NCI-H446 (cell line): ENCODE measurements at places on chromosomes 6 and 20.
A peak's percentile ranks its signal among the peaks of the same experiment; 100 is the strongest.

GRCh38 chr6:143283887-143284645 lies 166.4 kb downstream of the ADAT2 start:
- DNase-seq: no peak

GRCh38 chr6:51463321-51463720 lies 624.1 kb downstream of the PKHD1 start:
- no peak for DNase-seq

- DNase-seq: no peak
These were observed 276.4 kb downstream of the TAF4 start for GRCh38 chr20:61789329-61789728.

GRCh38 chr6:3188262-3188661 lies 30.9 kb upstream of the TUBB2A start:
- DNase-seq: no peak

GRCh38 chr6:154367839-154368695 lies 11.5 kb upstream of the IPCEF1 start:
- DNase-seq: no peak

- DNase-seq: no peak
These were observed 22.2 kb upstream of the CCN5 start for GRCh38 chr20:44692932-44693480.

GRCh38 chr20:33927724-33928123 lies 66.0 kb upstream of the RALY start:
- DNase-seq: no peak

DNA sequence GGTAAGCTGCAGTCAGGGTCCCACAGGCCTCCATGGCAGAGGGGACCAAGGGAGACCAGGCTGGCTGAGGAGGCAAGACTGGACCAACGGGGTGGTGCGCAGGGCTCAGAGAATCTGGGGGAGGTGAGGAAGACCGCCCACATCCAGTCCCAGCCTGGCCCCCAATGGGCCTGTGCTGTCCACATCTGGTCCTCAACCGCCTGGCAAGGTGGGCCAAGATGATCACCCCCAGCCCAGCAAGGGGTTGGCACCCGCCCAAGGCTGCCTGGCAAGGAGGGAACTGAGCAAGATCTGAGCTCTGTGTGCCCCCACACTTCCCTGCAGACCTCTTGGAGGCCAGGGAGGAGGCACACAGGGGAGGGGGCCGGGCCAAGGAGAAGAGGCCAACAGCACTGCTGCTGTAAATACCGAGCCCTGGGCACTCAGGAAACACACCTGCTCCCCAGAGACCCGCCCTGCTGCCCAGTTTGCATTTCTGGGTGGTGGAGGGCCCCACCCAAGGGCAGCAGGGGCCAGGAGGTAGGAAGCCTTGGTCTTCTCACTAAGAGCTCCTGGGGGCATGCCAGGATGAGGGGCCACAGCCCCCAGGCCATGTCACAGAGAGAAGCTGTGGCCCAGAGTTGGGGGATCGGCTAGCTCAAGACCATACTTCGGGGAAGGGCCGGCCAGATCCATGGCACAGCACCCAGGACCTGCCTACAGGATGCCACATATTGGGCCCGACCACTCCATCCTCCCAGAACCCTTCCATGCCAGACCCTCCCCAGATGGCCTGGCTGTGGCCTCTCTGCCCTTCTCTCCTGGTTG lies 109.6 kb downstream of the ASXL1 start:
- no peak for DNase-seq

GRCh38 chr20:45998761-45999160 lies 9.9 kb upstream of the MMP9 start:
- DNase-seq: no peak

- no peak for DNase-seq
These were observed 17.8 kb downstream of the SCUBE3 start for GRCh38 chr6:35231563-35231962.

- DNase-seq: no peak
These were observed 1190.5 kb upstream of the EYS start for GRCh38 chr6:66897576-66897975.

DNA sequence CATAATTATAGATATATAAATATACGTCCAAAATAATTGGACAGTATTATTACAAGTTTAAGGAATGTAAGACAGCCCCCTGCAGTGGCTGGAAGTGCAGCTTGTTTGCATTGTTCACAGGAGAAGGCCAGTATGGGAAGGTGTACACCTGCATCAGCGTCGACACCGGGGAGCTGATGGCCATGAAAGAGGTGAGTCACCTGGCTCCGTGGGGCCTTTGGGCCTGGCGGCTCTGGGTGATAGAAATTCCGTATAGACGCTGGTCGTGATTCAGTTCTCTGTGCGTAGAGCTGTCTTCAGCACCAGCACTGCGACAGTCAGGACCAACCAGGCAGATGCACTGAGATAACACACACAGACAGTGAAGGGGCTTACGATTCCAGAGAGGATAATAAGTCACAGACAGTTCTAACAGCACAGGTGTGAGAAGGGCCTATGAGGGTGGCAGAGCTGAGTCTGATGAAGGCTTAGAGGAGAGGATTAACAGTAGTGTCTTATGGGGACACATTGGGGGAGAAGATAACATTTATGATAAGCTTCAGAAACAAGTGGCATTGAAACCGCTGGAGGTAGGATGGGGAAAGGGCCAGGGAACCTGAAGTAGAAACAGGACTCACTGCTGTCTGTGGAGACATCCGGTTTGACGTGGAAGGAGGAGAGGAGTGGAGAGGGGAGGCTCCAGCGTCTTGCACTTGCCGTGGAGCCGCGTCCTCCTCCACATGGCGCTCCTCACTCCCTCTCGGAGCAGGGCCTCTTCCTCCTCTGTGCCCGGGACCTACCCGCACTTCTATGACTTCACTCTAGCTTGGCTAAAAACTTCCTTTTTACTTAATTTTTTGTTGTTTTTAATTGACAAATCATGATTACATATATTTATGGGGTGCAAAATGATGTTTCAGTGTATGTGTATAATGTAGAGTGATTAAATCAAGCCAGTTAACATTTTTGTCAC lies 116.5 kb downstream of the MAP3K4 start:
- no peak for DNase-seq

GRCh38 chr6:85610182-85610895 lies 16.7 kb upstream of the SNX14 start:
- DNase-seq: no peak

DNA sequence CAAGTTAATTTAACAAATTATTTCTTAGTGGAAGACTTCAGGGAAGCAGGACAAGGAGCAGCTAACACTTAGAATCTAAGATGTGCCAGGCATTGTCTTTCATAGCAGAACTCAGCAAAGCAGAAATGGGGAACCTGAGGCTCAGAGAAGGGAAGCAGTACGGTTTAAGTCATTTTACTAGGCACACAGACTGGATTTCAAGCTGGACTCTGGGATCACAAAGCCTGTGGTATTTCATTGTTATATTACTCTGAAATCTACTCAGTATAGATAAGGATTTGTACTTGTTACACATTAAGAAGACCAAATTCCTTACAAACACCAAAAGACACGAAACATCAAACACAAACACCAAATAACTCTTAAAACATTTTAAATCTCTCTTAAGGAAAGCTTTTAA lies 199.6 kb downstream of the ISM1 start:
- no peak for DNase-seq

GRCh38 chr6:53282741-53283140 lies 66.0 kb downstream of the ELOVL5 start:
- no peak for DNase-seq

GRCh38 chr6:75299801-75300530 lies 15.4 kb upstream of the TMEM30A start:
- DNase-seq: no peak

DNA sequence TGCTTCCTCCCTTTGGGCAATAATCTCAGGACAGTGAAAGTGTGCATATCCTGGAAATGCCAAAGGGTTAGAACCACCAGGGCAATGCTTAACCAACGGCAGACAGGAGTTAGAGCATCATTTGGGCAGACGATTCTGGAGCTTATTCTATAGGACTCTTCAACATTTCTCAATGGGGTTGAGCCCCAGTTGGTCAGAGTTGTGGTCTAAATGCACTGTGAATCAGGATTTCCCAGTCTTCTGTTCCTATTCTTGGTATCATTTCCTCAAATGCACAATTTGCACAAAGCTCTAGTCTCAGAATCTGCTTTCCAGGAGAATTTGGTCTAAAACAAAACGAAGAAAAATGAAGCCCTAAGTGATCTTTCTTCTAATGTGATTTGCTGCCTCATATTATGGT lies 389.6 kb upstream of the JAG1 start:
- no peak for DNase-seq

DNA sequence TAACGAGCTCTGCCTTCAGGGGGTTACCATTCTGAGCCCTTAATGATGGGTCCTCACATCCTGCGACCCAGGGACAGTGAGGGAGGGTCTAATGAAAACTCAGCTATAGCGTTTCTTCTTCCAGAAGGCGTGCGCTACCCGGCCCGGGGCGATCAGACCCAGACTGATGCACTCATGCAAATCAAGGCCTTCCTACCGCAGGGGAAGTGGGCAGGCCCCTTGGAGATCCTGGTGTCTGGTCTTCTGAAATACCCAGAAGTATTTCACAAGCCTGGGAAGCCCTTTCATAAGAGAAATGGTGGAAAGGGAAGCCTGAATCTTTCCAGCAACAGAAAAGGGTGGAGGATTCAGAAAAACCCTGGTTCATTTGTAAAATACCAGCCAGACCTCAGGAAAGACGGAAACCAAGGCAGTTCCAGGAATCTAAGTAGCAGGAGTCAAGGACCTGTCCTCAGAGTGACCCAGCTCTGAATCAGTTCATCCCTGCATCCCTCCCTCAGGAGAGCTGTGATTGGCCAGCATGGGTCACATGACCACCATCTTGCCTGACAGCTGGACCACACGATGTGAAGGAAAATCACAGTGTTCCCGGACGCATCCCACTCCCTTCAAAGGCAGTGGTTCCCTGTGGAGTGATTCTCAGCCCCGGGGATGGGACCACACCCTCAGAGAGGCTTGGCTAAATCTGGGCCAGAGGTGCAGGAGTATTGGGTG lies 12.7 kb downstream of the BFSP1 start:
- DNase-seq: no peak

- DNase-seq: no peak
These were observed 106.7 kb downstream of the GPX5 start for GRCh38 chr6:28632326-28632851.

- no peak for DNase-seq
These were observed 7.1 kb downstream of the RREB1 start for GRCh38 chr6:7114744-7115458.

DNA sequence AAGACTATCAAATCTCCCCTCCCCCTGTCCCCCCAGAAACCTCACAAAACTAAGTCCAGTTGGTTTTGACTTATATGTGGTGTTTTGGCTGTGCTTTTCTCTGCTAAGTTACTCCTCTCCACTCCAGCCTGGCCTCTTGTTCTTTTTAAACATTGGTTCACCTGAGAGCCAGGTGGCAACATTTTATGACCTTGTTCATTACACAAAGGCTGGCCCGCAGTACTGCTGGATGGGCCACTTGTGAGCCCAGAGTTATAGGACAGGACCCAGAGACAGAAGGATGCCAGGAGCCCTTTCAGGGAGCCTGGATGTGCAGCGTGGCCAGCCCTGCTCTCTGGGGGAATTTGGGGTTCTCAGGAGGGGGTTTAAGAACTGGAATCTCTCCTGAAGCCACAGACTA lies 90.0 kb downstream of the RAMACL start:
- no peak for DNase-seq

- DNase-seq: no peak
These were observed 153.3 kb downstream of the SCML4 start for GRCh38 chr6:107670792-107671199.

DNA sequence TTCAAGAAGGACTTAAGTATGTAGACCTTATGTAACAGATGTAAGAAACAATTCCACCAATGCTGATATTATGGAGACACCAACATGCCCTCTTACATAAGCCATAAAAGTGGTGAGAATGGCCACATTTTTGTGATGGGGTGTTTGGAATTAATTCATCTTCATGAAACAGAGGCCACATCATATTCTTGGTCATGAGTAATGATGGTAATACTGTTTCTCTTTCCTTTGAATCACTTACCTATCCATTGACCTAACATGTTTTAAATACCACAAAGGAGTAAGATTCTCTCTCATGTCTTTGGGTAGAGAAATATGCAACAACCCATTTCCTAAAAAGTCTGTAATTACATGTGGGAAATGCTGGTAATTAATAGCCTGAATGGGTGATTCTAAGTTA lies 545.4 kb upstream of the FLRT3 start:
- DNase-seq: no peak

DNA sequence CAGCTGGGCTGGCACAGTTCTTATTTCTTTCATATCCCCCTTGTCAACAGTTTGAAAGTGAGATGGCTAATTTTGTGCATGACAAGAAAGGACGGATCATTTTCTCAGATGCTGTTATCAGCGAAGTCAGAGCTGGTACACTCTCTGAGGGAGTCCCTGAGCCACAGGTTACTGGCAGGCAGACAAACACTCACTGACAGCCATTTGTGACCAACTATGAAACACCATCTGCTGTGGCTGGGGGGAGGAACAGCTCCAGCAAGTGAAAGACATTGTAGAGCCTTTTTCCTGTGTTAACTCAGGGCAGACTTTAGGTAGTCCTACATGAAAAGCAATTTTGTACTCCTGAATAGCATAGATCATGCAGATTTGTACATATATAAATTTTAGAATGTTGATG lies 22.2 kb downstream of the OLIG3 start:
- DNase-seq: peak; percentile 75

DNA sequence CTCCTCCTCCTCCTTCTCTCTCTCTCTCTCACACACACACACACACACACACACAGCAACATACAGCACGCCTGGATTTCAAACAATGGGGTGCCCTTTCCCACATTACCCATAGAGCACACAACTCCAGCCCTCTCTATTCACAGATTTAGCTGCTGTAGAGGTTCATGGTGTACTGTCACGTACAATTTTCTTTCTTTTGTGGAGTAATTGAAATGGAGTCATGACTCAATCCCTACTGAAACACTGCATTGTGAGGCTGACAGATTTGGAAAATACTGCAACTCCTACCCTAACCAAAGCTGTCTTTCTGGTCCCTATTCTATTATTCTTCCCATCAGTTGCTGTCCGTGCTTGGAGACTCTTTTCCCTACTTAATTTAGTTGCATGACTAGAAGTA lies 166.9 kb downstream of the EDN1 start:
- no peak for DNase-seq

DNA sequence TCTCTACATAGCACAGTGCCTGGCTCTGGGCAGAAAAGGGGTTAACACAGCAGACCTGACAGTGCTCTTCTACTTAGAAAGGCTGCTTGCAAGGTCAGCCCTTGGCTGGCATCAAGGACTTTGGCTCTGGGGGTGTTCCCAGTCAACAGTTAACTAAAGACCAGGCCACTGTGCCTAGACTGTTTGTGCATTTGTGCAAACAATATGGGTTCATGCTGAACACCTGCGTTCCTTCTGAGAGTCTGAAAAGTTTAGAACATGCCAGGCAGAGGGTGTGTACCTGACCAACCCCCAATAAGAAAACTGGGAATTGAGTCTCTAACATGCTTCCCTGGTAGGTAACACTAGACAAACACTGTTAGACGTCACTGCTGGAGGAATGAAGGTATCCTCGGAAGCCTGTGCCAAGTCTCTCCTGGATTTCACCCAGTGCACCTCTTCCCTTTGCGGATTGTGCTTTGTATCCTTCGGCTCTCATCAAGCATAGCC lies 110.7 kb downstream of the PDE10A start:
- DNase-seq: no peak
